ENCODE measurements at places on chromosomes 7 and 10. TPM values are rescaled to one million over a fixed set of nuclear protein-coding genes. Genes with fewer than 3 reads are reported as not detected.

GRCh38 chr7:46658281-46658680 lies 737.2 kb upstream of the IGFBP3 start:
- H3K4me1 ChIP-seq: no peaks in the 10 kb centered on the region
- no peak overlapping the region for H3K27ac ChIP-seq
- DNase-seq: no peak

- H3K27me3 ChIP-seq: no peaks in the 10 kb centered on the region
- H3K36me3 ChIP-seq: peaks cover 5% of the 10 kb centered on the region
- H3K4me1 ChIP-seq: peaks cover 12% of the 10 kb centered on the region
These were observed 131.3 kb downstream of the EBF3 start for GRCh38 chr10:129832573-129833467.

Gene POM121C
- total RNA-seq: 17.4 TPM

GRCh38 chr7:122135275-122135674 lies 8.8 kb downstream of the AASS start:
- H3K27ac ChIP-seq: no peak overlapping the region
- no peak for DNase-seq
- H3K4me1 ChIP-seq: no peaks in the 10 kb centered on the region
- H3K36me3 ChIP-seq: no peaks in the 10 kb centered on the region
- no peaks in the 10 kb centered on the region for H3K27me3 ChIP-seq

- no peak overlapping the region for H3K4me3 ChIP-seq
- no peaks in the 10 kb centered on the region for H3K27me3 ChIP-seq
- no peaks in the 10 kb centered on the region for H3K4me1 ChIP-seq
- no peaks in the 10 kb centered on the region for H3K36me3 ChIP-seq
- DNase-seq: no peak
- no peak overlapping the region for H3K27ac ChIP-seq
These were observed 22.2 kb downstream of the SGCE start for GRCh38 chr7:94633687-94634086.
